ENCODE measurements at places on chromosomes 6 and 20.

DNA sequence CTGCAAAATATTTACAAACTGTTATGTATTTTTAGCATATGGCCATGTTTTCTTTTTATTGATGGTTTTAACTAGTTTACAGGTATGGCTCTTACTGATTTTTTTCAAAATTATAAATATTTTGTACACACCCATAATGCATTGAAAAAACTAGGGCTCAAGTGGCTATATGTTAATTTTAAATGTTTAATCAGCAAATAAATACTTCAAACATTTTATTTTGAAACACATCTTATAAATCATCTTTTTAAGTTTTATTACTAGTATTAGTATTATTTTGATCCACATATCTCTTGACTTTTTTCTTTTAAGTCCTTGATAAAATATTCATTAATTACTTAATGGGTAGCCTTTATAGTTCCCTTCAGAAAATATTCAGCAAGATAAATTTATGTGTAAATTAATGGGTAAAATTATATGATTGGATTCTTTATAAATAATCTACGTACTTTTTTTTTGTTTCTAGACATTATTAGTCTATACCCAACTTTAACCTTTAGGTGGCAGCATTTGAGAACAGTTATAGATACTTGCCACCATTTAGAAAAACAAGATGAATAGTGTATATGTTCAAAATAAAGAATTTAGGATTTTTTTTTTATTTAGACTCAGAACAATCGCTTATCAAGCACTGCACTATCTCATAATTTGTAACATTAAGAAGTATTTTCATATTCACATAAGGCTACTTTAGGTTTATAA is 241.9 kb downstream of the ADGRB3 start:
- no peak for DNase-seq

DNA sequence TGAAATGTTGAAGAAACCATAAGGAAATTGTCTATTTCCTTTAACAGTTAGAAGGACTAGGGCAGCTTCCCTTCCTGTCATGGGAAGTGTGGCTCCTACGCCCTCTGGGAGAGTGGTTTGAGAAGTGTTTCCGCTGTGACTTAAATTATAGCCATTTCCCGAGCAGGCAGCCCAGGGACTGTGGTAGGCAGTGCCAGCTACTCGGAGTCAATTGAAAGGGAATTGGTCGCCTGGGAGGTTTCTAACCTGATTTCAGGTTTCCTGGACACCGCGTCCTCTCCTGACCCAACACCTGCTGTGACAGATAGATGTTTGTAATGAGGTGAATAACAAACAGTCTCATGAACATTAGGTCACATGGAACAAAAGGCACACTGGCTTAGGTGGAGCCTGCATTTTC is 256.1 kb upstream of the PLCB4 start:
- no peak for DNase-seq

DNA sequence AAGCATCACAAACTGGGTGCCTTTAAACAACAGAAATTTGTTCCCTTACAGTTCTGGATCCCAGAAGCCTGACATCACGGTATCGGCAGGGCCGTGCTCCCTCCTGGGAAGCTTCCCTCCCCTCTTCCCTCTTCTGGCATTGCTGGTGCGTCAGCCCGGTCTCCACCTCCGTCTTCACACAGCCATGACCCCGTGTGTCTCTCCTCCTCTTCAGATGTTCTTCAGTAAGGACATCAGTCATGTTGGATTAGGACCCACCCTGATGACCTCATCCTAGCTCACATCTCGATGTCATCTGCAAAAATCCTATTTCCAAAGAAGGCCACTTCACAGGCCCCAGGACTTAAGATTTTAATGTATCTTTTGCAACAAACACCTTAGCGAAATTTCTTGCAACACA is 38.4 kb upstream of the TBXT start:
- DNase-seq: no peak

DNA sequence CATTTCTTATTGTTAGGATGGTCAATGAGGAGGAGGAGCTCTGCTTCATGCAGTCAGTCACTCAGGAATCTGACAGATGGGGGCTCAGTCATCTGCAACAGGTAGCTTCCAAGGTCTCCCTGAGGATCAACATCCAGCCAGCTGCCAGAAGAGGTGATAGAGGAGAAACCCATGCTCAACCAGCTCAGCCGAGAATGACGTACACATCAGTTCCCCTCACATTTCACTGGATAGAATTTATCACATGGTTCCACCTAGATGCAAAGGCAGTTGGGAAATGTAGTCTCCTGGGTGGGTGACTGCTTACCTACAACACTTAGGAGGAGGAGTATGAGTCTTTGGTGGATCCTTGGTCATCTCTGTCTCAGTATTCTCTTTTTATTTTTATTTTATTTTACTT is 144.5 kb downstream of the CEBPB start:
- no peak for DNase-seq

DNA sequence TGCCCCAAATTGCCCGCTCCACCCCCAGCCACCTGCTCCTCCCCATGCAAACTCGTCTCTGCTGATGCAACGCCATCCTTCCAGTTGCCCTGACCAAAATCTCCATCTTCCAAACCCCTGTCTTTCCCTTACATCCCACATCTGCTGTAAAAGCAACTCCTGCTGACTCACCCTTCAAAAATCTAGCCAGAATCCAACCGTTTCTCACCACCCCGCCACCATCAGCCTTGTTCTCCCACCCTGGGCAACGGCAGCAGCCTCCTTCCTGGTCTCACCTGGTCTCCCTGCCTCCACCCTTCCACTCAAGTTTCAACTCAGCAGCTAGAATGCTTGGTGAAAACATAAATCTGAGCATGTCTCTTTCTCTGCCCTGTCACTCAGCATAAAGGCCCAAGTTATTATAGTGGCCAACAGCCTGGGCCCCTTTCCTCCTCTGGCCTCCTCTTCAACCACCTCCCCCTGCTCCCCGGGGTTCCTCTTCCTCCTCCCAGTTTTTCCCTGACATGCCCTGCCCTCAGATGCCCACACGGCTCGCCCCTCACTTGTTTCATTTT is 7.2 kb upstream of the SYNJ2 start:
- DNase-seq: no peak

DNA sequence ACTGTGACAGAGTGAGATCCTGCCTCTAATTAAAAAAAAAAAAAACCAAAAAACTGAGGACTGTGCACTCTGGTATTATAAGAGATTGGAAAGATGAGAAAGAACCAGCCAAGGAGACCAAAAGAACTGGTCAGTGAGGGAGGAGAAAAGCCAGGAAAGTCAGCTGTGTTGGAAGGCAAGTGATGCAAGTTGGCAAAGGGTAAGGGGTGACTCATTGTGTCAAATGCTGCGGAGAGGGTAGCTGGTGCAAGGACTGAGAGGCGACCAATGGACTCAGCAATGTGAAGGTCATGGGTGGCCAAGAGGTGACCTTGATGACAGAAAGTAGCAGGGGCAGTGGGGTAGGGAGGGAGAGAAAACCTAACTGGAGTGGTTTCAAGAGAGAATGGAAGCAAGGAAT is 27.4 kb upstream of the LRRN4 start:
- no peak for DNase-seq

DNA sequence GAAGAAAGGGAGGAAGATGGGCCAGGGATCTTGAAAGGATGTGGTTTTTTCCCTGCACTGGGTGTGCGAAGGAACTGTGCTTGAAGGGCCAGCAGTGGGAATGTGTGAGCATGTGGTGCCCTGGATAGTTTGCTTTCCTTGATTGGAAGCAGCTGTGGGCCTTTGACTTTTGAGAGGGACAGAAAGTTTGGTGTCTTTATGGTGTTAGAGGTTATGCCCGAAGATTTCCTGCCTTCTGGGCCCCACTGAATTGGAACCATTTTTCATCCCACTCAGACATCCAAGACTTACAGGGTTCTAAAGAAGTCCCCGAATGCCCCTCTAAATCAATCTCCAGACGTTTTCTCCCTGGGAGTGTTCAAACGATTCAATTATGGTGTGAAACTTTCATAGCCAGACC is 23.5 kb upstream of the EDN3 start:
- DNase-seq: no peak

DNA sequence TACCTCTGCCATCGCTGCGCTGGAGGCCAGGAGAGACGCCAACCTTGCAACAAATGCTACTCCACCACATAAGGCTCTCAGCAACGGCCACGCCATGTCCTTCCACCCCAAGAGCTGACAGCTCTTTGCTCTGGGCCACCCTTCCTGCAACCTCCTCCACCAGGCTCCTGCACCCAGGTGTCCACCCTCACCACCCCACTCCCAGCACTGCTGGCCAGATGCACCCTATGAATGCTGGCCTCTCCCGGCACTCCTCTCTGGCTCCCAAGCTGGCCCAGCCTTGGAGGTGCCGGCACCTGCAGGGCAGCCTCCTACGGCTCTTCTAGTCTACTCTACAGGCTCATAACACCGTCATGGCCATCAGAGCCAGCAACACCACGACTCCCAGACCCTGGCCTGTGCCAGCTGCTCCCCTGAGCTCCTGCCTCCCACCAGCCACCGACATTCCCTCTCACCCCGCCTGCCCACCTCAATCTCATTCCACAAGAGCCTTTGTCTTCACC is 11.2 kb downstream of the TAF4 start:
- DNase-seq: no peak

DNA sequence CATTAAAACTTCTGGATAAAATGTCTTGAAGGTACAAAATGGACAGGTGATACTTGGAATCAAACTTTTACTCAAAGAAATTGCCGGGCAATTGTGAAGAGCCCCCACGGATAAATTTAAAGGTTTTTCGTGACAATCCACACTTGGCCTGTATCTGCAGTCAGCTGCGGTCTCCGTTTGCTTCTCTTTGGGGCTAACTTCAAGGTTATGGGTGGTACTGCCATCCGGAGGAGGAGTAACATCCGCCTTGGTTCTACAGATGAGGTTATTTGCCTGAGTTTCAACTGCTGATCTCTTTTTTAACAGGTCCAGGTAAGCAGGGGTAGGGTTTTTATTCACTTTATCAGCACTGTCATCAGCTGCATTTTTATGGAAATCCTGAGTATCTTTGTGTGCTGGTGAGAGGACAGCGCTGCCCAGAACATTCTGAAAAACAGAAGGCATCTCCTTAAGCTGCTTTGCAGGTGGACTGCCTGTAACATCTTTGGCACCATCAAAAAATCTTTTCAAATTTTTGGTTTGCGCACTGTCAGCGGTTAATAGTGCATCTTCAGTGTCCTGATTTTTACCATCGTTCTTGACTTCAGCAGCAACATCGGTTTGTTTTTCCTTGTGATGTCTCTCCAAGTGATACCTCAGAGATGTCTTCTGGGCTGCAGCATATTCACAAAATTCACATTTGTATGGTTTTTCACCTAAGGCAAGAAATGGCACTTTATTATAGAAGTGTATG is 16.9 kb downstream of the ZNF217 start:
- no peak for DNase-seq

- DNase-seq: no peak
Measured at GRCh38 chr20:1183153-1183552, 1.6 kb downstream of the TMEM74B start.

GRCh38 chr6:7194657-7195056 is 86.9 kb downstream of the RREB1 start:
- DNase-seq: no peak

DNA sequence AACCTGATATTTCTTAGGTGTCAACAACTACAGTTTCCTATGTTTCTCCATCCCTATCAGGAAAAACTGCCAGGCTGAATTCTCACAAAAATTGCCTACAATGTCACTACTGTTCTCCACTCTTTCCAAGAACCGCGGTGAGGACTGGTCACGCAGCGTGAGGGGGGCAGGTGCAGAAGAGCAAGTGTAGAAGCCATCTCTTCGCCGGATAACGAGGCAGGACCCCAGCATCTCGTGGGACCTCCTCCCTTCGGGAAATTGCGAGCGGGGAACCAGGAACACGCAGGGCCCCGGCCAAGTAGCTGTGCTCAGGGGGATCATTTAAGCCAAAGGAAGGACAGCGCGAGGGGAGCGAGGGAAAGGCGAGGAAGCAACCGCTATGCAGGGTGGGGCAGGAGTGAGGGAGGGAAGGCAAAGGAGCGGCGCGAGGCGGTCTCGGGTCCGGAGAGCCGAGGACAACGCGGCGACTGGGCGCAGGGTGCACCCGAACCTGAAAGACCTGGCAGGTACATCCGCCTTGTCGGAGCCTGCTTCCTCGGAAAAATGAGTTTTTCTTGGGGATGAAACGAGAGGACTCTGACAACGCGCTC is 559 bp downstream of the APMAP start:
- DNase-seq: no peak

DNA sequence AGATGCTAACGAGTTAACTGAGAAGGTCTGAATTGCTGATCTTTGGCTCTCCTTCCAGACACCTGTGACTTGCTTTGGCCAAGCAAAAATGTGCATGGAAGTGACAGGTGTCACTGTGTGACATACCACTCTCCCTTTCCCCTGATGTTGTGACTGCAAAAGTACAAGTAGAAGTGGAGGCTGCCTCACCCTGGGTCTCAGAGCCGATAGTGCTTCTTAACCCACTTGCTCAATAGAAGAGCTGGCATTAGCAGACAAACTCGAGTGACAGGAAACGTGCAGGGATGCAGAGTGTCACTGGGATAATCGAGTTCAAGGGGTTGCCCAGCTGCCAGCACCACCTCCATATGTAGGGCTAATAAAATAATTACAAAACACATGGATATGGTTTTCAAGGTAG is 16.4 kb upstream of the SPO11 start:
- DNase-seq: no peak

DNA sequence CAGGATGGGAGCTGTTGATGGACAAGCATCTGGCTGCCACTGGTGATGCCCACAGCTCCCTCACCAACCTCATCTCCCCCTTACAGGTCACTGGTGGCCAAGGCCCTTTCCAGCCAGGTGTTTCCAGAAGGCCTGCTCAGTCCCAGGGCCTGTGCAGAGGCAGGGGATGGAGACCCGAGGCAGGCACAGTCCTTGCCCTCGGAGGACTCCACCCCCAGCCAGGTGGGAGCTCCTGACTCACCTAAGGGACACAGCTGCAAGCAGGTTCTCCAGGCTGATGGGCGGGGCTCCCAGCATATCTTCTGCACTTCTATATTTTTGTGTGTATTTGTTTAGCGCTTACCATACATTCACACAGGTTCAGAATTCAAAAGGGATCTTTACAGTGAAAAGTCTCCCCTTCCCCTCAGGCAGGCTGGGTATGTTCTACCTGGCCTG is 17.4 kb downstream of the PRPH2 start:
- no peak for DNase-seq

GRCh38 chr6:91720324-91720723 is 1133.5 kb upstream of the MAP3K7 start:
- no peak for DNase-seq

GRCh38 chr20:36861875-36862801 is 13.8 kb upstream of the TLDC2 start:
- DNase-seq: no peak

GRCh38 chr6:121593011-121593641 is 157.7 kb downstream of the GJA1 start:
- DNase-seq: no peak

- DNase-seq: no peak
Measured at GRCh38 chr6:145491126-145491525, 244.2 kb downstream of the EPM2A start.

DNA sequence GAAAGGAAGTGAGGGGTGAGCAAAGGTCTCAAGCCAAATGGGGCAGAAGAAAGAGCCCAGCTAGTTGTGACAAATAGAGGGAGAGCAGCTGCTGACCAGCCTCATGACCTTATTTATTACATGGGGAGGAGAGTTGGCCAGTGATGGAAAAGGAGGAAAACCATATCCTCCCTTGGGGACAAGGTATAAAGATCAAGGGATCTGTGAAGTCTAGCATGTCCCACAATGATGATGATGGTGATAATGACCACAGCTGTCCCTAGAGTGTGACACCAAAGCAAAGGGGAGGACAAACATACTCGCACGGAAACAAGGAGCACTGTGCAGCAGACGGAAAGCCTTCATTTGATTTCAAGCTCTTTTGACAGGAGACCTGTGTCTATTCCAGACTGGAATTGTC is 190.4 kb upstream of the MCHR2 start:
- no peak for DNase-seq

GRCh38 chr6:24126586-24127192 is 674 bp downstream of the NRSN1 start:
- DNase-seq: no peak

GRCh38 chr6:41684311-41685180 is 46.3 kb downstream of the MDFI start:
- no peak for DNase-seq

Measured in stimulated activated CD8-positive, alpha-beta memory T cell treated with anti-CD3 and anti-CD28 coated beads, Interleukin-4, amount 100 ng/mL, for 1 hour (primary cell).